ENCODE measurements at places on chromosomes 7 and 10.
A peak's percentile ranks its signal among the peaks of the same experiment; 100 is the strongest.

DNA sequence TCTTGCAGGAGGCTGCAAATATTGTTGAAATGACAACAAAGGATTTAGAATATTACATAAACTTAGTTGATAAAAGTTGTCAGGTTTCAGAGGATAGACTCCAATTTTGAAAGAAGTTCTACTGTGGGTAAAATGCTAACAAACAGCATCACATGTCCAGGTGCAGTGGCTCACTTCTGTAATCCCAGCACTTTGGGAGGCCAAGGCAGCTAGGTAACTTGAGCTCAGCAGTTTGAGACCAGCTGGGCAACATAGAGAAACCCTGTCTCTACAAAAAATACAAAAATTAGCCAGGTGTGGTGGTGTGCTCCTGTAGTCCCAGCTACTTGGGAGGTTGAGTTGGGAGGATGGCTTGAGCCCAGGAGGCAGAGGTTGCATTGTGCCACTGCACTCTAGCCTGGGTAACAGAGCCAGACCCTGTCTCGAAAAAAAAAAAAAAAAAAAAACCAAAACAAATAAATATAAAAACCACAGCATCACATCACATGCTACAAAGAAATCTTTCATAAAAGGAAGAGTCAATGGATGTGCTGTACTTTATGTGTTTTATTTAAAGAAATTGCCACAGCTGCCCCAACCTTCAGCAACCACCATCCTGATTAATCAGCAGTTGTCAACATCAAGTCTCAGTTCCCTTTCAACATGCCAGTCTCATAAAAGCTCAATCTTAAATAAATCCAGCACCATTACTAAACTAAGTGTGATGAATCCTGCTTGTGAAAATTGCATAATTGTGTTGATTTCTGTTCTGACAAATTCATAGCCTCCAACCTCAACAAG, 83.2 kb upstream of the MBL2 start:
- no peak for DNase-seq

- no peak for DNase-seq
Measured at GRCh38 chr7:156094350-156095146, 282.3 kb upstream of the SHH start.

DNA sequence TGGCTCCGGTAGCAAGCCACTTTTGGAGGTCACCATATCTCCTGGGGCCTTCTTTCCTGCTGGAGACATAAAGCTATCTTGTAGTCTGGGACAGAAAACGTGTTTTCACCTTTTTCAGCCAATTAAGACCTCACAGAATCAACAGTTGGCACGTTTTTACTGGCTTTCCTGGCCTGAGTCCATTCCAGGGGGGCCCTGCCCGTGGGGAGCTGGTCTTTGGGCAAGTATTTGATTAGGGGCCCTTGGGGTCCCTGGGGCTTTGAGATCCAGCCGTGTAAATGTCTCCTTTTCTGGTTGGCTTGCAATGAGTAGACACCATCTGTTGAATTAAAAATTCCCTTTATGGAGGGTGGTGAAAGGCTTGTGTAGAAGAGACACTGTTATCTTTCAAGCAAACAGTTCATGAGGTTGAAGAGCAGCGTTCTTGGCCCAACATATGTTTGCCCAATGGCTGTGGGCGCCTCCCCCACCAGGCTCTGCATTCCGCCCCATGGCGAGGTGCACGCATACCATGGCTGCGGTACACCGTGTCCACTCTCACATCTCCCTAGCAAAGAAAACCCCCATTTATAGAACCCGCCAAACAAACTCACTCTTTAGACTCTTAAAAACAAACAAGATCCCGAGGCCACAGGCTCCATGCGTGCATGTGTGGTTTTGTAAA, 593.2 kb downstream of the LRMDA start:
- DNase-seq, result no peak

DNA sequence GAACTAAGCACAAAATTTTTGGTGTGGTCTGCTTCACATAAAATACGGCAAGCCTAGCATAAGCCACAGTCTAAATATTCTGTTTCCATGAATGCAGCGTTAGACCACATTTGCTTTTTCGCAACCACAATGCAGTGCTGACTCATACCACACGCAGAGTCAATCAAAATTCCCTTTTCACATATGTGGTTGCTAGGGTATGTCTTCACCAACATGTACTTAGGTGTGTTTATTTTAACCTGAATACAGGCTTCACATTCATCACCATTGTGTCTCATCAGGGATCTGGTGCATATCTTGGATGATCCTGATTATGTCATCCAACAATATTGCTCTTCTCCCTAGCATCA, 90.8 kb downstream of the CHN2 start:
- DNase-seq, result peak; percentile 15

GRCh38 chr7:69728304-69728703, 130.0 kb downstream of the AUTS2 start:
- no peak for DNase-seq

GRCh38 chr7:44985033-44985695, 6.3 kb upstream of the MYO1G start:
- no peak for DNase-seq

GRCh38 chr7:20980668-20981264, 194.1 kb upstream of the SP8 start:
- no peak for DNase-seq

GRCh38 chr7:42876182-42877068, 35.4 kb downstream of the C7orf25 start:
- no peak for DNase-seq

- no peak for DNase-seq
Measured at GRCh38 chr10:72126184-72126871, 38.0 kb upstream of the SPOCK2 start.

- no peak for DNase-seq
Measured at GRCh38 chr10:49139028-49139845, 5.4 kb upstream of the FAM170B start.

DNA sequence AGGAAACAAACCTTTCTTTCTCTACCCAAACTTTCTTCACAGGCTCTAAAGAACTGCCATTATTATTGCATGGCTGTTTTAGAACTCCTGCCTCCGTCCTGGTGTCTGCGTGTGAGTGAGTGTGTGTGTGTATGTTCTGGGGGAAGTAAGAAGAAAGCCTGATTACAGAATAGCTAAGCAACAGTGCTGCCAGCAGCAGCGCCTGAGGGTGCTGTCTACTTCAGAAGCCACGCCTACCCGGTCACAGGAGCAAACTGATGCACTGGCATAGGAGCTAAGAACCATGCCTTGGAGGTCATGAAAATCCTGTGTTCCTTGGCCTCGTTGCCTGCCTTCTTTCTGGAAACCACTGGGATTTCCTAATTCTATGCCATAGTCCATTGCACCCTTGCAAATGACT, 25.2 kb downstream of the LIPK start:
- DNase-seq, result no peak

- DNase-seq, result no peak
Measured at GRCh38 chr10:21532694-21533466, 1.2 kb upstream of the MLLT10 start.

DNA sequence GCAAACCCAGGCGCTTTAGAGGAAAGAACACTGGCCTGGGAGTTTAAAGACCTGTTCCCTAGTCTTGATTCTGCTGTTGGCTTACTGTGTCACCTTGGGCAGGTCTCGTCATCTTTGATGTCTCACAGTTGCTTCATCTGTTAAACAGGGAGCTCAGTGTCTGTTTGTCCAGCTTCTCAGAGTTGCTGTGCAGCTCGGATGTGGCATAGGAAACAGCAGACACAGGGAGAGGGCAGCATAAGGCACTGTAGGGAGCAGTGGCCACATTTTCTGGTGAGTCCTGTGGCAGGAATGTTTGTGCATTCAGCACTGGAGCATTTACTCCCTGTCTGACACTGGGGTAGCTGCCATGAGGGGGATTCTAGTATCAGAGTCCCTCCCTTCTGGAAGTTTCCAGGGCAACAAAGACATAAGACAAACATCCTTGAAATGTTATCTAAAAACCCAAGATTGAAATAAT, 2.0 kb downstream of the REPIN1 start:
- DNase-seq, result no peak

DNA sequence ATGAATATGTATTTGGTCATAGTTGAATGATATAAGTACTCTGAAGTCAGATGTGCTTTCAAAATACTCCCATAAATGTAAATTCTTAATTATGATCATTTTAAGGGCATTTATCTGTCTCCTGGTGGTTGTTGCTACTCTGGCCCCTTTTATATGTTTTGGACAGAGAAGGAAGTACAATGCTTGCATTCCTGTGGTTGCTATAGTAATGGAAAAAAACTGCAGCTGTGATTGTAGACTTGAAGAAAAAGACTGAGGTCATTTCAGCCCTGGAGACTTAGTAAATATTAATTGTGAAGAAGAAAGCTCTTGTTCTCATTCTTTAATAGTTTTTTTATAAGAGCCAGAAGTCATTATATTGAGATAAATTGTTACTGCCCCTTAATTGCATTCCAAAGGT, 70.2 kb upstream of the FERD3L start:
- no peak for DNase-seq

- no peak for DNase-seq
Measured at GRCh38 chr10:24272374-24272773, 63.4 kb downstream of the KIAA1217 start.

DNA sequence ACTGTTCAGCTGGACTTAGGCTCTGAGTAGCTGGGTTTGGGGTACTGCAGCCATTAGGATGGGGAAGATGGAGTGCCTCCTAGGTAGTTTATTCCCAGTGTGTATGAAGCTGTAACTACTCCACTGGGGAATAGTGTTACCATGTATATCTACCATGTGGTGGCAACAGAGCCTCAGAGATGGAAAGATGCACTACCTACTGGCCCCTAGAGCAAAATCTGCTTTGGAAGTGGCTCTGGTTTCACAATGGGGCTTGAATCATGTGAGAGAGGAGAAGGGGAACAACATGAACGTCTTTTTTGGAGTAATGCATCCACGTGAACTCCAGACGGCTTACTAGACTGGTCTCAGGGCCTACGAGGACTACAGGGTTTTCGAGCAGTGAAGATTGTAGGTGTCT, 167.3 kb downstream of the CALCR start:
- no peak for DNase-seq

- no peak for DNase-seq
Measured at GRCh38 chr10:112956631-112957350, 6.7 kb downstream of the TCF7L2 start.

- DNase-seq, result no peak
Measured at GRCh38 chr10:2890093-2890492, 177.3 kb upstream of the PFKP start.

- no peak for DNase-seq
Measured at GRCh38 chr10:58642283-58642682, 129.6 kb downstream of the BICC1 start.

- no peak for DNase-seq
Measured at GRCh38 chr7:98797150-98797549, 72.7 kb downstream of the TMEM130 start.

GRCh38 chr7:32779167-32779566, 112.4 kb downstream of the KBTBD2 start:
- DNase-seq, result no peak

GRCh38 chr7:83876593-83876992, 227.7 kb upstream of the SEMA3E start:
- no peak for DNase-seq

GRCh38 chr10:11517150-11517549, 94.3 kb downstream of the USP6NL start:
- DNase-seq, result no peak

DNA sequence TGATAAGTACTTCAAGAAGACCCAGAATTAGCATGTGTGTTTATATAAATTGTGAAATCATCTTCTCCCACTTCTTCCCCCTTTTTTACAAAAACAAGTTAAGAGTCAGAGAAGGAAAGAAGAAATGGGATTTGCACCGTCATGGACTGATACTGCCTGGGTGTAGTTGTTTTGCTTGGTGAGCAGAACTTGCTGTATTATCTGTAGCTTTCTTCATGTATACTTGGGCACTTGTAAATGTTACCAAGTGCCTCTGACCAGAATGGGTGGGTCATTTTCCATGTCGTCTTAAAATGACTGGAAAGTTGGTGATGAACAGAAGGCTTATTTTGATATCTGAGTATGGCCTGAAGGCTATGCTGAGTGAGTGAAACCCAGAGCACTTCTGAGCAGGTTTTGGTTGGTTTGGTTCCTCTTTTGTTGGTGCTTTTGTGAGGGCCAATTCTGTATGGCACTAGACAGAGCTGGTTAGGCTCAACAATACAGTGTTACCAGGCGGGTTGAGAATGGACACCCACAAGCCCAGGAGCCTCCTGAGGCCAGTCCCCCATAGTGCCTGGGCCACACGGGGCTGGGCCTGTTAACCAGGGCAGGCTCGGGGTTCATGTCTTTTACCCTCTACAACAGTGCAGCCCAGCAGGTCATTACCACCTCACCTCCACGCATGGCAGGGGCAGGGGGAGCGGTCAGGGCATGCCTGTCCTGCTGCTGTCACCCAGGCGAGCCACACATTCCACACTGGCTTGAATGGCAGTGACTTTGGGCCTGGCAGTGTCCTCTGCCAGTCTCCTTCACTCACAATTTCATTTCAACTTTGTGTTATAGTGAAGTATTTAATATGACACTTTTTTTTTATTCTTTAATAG, 115.1 kb downstream of the CCNY start:
- no peak for DNase-seq

- DNase-seq, result no peak
Measured at GRCh38 chr10:60816628-60817397, 38.5 kb downstream of the CDK1 start.

- no peak for DNase-seq
Measured at GRCh38 chr10:114095559-114096337, 52.1 kb downstream of the ADRB1 start.

- DNase-seq, result no peak
Measured at GRCh38 chr10:12681252-12681651, 320.3 kb downstream of the CCDC3 start.

DNA sequence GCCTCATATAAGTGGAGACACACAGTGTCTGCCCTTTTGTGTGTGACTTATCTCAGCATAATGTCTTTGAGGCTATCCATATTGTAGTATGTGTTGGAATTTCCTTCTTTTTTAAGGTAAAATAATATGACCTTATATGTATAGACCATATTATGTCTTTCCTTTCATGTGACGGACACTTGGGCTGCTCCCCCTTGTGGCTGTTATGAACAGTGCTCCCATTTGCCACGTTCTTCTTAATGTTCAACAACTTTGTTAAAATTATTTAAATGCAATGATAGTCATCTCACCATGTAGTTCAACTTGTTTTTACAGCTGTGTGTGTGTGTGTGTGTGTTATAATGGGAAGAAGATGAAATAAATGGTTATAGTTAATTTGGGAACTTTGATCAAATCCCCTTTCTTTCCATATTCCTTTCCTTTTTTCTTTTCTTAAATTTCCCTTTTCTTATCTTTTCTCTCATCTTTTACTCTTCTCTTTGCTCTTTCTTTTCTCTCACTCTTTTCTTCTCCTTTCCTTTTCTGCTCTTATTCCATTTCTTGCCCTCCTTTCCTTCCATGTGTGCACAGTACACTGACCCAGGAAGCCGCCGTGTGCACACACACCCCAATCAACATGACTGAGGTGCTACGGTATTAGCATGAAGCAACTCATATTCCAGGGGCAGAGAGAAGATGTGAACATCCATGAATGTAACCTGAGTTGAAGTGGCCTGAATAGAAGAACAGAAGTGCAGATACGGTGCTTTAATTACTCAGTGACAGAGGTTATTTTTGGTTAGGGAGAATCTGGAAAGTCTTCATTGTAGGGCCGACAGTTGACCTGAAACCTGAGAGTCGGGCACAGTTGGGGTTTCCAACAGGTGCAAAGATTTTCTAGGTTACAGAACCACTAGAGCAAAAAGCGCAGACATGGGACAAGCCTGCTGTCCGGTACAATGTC, 596.6 kb downstream of the SDK1 start:
- DNase-seq, result peak; percentile 14
